Stimulated activated CD4-positive, alpha-beta T cell treated with anti-CD3 and anti-CD28 coated beads, Interleukin-4, amount 100 ng/mL, for 24 hours (primary cell): ENCODE measurements at places on chromosomes 11 and 22.
A peak's percentile ranks its signal among the peaks of the same experiment; 100 is the strongest.

DNA sequence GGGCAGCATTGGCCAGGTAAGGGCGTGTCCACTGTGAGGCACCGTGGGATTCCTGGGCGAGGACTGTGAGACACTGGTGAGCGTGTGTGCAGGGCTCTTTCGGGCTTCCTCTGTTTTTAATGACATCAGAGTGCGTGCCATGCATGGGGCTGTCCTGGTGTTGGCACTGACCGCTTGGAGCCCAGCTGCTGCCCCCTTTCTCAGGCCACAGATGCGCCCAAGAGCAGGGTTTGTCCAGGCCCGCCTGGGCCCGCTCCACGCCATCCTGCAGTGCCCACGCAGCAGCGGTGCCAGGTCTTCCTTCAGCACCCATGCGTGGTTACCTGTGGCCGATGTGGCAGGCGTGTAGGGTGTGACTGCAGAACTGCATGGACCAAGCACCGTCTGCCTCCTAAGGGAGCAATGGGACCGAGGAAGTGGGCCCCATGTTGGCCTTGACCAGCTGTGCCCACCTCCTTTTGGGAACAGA is 72.3 kb upstream of the SEPTIN5 start:
- no peak for DNase-seq

DNA sequence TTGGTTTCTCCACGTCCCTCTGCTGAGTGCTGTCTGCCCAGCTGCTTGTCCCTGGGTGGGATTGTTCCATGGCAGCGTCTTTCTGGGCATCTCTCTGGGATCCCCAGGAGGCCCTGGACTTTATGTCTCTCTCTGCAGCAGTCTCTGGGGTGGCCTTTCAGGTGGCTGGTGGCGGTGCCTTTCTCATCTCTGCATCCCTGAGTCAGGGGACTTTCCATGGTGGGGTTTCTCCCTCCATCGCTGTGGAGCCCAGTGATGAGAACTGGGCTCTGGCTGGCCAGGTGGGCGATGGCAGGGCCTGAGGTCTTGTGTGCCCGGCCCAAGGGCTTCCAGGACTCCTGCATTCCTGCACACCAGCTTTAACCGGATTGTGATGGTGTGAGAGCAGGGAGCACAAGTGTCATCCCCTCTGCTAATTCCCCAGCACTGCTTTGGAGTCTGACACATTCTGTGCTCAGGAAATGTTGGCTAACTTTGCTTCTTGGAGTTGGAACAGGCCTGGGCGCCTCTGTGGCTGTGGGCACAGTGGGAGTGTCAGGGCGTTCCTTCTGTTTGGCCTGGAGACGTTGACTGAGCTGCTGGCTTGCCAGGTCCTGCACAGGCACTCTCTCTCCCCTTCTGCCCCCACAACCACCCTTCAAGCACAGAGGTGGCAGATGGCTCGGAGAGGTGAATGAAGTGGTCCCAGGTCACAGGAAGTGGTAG is 27.9 kb downstream of the FAM83F start:
- no peak for DNase-seq

DNA sequence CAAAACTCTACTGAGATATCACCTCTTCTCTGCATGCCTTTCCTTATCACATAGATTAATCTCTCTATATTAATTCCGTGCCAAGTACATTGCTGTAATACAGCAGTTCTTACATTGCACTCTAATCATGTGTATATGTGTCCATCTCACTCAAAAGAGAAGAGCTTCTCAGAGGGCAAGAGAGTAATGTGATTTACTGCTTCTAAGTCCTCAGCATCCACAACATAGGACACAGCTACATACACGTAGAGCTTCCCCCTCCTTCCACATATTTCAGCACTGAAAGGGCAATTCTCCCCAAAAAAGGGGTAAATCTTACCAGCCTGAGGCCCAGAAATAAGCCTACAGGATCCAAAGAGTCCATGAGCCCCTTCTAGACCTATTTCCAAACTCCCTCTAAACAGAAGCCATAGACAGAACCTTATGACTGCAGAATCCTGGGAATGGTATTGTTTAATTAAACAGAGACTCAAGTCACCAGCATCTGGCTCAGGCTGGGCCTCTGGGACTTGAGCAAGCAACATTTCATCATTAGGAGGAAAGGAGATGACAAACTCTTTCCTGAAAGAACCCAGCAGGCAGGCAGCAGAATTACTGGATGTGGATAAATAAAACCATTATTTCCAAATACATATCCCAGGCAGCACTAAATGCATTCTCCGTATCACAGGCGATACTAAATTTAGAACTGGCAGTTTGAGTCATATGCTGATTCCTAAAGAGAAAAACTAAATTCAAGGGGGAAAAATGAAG is 87.2 kb downstream of the KCNC1 start:
- no peak for DNase-seq

- DNase-seq: no peak
Measured at GRCh38 chr11:126058105-126058874, 4.4 kb downstream of the CDON start.

DNA sequence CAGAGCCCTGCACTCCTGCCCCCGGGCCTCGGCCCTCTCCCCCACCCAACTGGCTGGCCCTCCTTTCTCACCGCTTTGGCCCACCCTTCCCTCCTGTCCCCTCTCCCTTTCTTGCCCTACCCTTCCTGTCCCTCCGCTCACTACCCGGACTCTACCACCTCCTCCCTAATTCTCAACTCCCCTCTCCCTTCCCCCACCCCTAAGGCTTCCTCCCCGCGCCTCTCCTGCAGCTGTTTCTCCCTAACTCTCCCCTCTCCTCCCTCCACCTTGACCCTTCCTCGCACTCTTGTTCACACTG is 421 bp downstream of the SLC15A3 start:
- no peak for DNase-seq

- no peak for DNase-seq
Measured at GRCh38 chr22:29006346-29006745, 55.3 kb downstream of the C22orf31 start.

DNA sequence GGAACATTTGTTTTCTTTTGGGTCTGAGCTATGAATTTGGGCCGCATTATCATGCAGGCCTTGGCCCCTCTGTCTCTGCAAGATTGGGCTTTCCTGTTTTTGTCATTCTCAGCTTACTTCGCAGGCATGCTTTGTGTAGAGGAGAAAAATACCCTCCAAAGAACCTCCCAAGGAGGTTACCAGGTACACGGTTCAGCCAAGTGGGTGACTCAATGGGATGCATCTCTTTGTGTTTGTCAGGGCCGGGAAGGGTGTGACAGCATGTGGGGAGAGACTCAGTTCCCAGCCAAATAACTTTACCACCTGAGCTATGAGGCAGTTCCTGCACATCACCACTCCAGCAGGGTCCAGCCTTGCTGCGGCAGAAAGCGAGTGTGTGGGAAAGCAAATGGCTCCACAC is 47.8 kb upstream of the CLDN5 start:
- no peak for DNase-seq

DNA sequence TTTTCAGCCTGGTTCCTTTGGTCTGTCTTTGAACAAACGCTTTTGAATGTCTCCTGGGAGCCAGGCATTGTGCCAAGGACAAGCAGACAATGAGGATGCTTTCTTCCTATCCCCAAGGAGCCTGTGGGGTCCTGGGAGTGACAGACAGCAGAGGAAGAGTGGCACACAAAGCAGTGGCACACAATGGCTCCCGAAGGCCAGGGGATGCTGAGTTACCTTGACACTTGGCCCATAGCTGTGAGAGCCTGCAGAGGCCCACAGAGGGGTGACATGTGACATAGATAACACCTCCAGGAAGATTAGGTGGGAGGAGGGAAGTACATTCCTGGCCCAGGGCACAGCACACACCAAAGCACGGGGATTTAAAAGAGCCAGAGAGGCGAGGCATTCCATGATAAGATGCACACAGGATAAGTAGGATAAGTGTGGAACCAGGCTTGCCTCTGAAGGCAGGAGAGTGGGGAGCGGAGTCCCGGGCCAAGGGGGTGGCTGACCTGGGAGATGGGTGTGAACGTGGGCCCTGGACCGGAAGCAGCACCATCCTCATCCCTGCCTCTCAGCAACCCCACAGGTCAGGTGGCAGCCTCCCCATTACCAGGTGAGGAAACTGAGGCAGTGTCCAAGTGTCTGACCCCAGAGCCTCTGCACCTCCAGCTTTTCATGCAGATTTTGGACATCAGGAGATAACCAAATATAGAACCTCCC is 6.3 kb downstream of the UPB1 start:
- no peak for DNase-seq

DNA sequence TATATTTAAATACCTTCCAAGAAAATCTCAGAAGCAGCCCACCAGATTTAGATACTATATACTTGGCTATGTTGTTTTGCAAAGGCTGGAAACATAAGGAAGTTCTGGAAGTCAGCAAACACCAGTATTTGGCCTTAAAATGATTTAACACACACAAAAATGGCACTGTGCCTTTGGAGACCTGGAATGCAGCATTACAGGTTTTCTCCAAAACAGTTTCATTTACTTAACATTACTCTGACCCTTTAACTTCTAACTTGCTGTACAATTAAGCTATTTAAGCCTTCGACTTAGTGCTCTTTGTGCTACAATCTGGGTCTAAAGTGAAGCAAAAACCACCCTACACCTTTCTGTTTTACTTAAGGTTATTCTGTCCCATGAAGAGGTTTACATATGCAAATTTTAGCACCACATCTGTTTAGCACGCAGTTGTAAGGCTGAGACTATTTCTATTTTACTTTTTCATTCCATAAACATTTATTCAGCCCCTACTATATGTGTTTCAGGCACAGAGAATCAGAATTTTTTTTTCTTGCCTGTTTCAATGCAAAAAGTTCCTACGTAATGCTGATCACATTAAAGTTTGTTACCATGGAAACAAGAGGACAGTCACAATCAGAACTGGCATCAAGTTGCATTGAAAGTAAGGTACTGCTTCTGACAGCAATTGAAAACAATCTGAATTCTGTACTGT is 70.3 kb downstream of the MAML2 start:
- no peak for DNase-seq

GRCh38 chr11:23570828-23571227 is 710.6 kb upstream of the CCDC179 start:
- no peak for DNase-seq

DNA sequence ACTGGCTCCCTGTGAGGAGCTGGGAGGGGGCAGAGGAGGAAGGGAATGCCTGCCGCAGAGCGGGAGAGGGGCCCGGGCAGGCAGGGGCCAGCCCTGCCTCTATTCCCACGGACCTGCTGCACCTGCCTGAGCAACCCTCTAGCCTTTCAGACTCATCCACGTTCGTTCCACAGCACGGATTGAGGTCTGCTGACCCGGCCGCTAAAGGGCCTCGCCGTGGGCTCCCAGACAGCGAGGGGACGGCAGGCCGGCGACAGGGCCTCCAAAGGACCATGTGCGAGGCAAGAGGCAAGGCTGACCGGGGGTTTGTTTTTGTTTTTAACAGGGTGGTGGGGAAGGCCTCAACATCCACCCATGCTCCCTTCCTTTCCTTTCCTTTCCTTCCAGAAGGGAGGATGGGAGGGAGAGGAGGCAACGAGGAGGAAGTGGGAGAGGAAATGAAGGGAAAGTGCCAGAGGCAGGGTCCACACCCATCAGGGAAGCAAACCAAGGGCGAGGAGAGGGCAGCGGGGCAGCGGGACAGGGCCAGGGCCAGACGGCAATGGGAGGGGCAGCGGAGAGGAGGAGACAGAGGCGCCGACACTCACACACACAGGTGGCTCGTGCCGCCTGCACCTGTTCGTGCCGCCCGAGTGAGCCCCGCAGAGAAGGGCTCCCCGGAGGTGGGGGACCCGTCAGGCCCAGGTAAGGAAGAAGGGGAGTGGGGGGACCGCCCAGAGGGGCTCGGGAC is 7.5 kb downstream of the LRFN4 start:
- no peak for DNase-seq

- DNase-seq: no peak
Measured at GRCh38 chr11:27310182-27310581, 52.8 kb downstream of the CCDC34 start.

- DNase-seq: no peak
Measured at GRCh38 chr11:68905421-68906360, 2.0 kb downstream of the IGHMBP2 start.

DNA sequence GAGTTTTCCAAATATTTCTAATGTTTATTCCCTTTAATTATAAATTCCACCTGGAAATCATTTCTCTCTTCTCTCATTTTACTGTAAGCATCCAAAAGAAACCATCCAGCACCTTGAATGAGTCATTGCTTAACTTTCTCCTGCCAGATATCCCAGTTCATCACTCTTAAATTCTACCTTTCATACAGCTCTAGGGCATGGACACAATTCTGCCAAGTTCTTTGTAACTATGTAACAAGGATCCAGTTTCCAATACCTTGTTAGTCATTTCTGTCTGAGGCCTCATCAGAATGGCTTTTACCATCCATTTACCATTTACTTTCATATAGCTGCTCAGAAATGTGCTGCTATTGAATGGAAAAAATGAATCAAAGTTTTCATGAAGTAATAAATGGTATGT is 455.4 kb upstream of the TENM4 start:
- no peak for DNase-seq

DNA sequence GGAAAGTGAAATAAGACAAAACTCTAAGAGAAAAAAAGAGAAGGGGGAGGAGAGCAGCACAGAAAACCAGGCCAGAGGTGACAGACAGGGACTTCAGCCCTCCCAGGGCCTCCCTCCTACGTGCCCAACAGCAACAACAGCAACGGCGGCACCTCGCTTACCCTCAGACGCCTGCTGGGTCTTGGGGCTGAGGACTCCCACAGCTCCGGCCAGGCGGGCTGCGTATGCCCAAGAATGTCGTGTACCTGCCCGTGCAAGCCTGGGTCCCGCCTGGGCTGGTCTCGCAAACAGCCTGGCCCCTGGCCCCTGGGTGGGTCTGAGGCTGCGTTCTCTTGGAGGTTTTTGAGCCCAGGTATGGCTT is 30.5 kb downstream of the ARAP1 start:
- DNase-seq: peak; percentile 35

- no peak for DNase-seq
Measured at GRCh38 chr11:2097356-2097997, 41.7 kb downstream of the IGF2 start.

- DNase-seq: no peak
Measured at GRCh38 chr11:72767203-72768062, 15.2 kb upstream of the ARAP1 start.

GRCh38 chr22:49903322-49904039 is 14.8 kb downstream of the ALG12 start:
- DNase-seq: no peak

- no peak for DNase-seq
Measured at GRCh38 chr11:133506023-133506422, 26.3 kb downstream of the OPCML start.

DNA sequence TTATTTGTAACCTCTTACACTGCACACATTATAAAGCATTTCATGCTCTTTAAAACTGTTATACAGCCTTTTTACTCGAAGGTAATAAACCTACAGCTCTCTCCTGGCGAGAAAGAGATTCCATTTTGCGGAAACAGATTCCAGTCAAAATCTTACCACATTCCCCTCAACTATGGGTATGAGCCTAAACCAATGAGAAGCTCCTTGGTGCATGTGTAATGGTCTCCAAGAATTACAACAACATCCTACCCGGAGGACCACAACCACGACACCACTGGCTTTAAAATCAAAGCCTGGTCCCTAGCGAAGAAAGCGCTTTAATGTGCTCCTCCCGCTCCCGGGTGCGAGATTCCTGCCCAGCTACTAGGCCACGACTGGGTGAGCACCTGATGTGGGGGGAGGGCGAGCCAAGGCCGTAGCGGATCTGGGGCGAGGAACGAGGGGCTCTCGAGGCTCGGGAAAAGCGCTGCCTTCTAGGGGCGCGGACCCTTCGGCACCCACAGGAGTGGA is 821 bp downstream of the CELF1 start:
- DNase-seq: peak; percentile 26
